Thymus (tissue), 14 donors: ENCODE measurements at places on chromosomes 16 and 17.

GRCh38 chr16:30963925-30964511 lies 6.5 kb downstream of the SETD1A start:
- H3K4me1 ChIP-seq = peaks cover 1% of the 10 kb centered on the region
- no peak overlapping the region for H3K4me3 ChIP-seq
- H3K27me3 ChIP-seq = no peaks in the 10 kb centered on the region
- no peak for DNase-seq
- H3K36me3 ChIP-seq = peaks cover 82% of the 10 kb centered on the region

DNA sequence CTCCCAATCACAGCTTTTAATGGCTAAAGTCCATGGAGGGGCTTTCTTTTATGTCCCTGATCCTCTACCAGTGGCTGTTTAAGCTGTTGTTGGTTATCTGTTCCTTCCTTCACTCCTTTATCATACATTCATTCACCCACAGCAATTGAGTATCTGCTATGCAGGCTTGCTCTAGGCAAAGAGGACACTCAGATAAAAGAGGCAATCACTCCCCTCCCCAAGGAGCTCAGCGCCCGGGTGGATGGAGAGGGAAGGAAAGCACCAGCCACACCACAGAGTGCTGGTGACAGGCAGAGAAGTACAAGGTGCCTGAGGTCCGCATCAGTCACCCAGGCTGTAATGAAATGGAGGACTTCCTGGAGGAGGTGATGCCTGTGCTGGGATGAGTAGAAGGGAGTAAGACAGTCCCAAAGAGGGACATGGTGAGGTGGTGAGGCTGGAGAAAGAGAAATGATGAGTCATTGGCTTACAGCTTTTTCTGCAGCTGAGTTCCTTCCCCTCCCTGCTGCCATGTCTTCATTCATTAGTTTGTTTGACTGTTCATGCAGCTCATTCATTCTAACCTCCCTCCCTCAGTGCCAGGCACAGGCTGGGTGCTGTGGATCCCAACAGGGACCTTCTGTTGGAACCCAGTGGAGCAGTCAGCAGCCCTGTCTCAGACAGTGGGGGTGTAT lies 12.8 kb upstream of the NGFR start:
- no peak for DNase-seq
- H3K27ac ChIP-seq = no peak overlapping the region
- H3K27me3 ChIP-seq = peaks cover 97% of the 10 kb centered on the region
- no peaks in the 10 kb centered on the region for H3K4me1 ChIP-seq

DNA sequence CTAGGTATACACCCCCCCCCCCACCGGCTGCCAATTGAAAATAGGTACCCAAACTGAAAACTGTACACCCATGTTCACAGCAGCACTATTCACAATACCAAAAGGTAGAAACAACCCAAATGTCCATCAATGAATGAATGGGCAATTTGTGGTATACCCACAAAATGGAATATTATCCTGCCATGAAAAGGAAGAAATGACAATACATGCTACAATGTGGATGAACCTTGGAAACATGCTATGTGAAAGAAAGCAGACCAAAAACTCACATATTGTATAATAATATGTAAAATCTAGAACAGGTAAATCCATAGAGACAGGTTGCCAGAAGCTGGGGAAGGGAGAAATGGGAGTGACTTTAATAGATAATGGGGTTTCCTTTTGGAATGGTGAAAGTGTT lies 417.5 kb downstream of the UTP18 start:
- no peak for DNase-seq
- H3K27ac ChIP-seq = no peak overlapping the region
- no peak overlapping the region for H3K4me3 ChIP-seq
- no peaks in the 10 kb centered on the region for H3K27me3 ChIP-seq
- H3K4me1 ChIP-seq = no peaks in the 10 kb centered on the region

- H3K4me3 ChIP-seq = no peak overlapping the region
- DNase-seq = no peak
- no peaks in the 10 kb centered on the region for H3K36me3 ChIP-seq
- H3K4me1 ChIP-seq = no peaks in the 10 kb centered on the region
- no peaks in the 10 kb centered on the region for H3K27me3 ChIP-seq
- H3K27ac ChIP-seq = no peak overlapping the region
Measured at GRCh38 chr17:68658999-68659780, 58.0 kb upstream of the FAM20A start.

GRCh38 chr17:71257096-71257495 lies 863.7 kb upstream of the SOX9 start:
- H3K4me3 ChIP-seq = no peak overlapping the region
- no peaks in the 10 kb centered on the region for H3K36me3 ChIP-seq
- no peaks in the 10 kb centered on the region for H3K4me1 ChIP-seq
- no peaks in the 10 kb centered on the region for H3K27me3 ChIP-seq

DNA sequence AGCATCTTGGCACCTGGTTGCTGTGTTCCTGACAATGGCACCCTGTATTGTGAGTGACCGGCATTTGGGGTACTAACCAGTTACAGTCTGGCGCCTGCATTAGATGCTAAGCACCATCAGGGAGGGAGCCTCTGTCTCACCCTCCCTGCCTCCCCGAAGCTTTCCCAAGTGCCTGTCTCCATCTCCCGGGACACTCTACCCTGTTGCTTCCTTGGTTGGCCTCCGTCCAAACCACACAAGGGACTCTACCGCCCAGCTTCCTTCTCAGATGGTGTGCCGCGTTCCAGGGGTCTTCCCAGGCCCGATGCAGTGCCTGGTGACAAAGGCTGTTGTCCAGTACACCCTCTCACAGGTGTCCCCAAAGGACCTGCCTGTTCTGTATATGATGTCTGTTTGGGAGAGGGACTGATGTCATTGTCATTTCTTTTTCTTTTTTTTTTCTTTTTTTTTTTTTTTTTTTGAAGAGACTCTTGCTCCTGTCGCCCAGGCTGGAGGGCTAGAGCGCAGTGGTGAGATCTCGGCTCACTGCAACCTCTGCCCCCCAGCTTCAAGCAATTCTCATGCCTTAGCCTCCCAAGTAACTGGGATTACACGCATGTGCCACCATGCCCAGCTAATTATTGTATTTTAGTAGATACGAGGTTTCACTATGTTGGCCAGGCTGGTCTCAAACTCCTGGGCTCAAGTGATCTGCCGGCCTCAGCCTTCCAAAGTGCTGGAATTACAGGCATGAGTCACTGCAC lies 6.7 kb downstream of the SNN start:
- no peak overlapping the region for H3K27ac ChIP-seq
- H3K36me3 ChIP-seq = peaks cover 60% of the 10 kb centered on the region
- no peak overlapping the region for H3K4me3 ChIP-seq
- no peaks in the 10 kb centered on the region for H3K27me3 ChIP-seq
